ENCODE measurements at places on chromosomes 7 and 10.

GRCh38 chr10:52400562-52400961 is 86.5 kb downstream of the DKK1 start:
- no peak for DNase-seq

DNA sequence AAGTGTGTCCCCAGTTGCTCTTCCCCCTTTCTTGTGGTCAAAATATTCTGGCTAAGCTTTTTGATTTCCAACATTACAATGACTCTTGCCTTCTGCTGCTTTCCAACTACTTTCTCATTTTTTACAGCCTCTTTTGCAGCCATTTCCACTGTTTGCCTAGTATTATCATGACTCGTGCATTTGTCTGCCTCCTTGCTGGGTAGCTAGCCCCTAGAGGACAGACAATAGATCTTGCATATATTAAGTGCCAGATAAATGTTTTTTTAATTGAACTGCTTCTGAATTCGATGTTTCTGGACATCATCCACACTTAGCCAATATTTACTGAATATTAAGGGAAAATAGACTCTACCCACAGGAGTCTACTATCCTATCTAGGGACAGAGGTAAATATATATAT is 124.5 kb downstream of the POU6F2 start:
- no peak for DNase-seq

DNA sequence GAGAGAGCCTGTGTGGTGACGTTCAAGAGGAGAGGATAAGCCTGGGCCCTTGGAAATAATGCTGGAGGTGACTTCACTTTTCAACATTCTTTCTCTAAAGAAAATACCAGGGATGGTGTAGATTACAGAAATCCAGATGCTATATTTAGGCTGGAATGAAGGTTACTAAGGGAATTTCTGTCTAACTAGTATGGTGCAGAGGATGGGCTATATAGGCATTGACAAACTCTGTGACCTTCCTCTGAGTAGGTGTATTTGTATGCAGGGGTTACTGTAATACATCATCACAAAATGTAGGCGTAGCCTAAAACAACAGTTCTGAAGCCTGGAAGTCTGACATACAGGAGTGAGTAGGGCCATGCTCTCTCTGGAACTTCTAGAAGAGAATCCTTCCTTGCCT is 155.3 kb upstream of the INHBA start:
- DNase-seq = no peak

- no peak for DNase-seq
These were observed 40.2 kb upstream of the ATP6V0A4 start for GRCh38 chr7:138838166-138838565.

GRCh38 chr10:4294996-4295792 is 510.2 kb upstream of the KLF6 start:
- DNase-seq = no peak

DNA sequence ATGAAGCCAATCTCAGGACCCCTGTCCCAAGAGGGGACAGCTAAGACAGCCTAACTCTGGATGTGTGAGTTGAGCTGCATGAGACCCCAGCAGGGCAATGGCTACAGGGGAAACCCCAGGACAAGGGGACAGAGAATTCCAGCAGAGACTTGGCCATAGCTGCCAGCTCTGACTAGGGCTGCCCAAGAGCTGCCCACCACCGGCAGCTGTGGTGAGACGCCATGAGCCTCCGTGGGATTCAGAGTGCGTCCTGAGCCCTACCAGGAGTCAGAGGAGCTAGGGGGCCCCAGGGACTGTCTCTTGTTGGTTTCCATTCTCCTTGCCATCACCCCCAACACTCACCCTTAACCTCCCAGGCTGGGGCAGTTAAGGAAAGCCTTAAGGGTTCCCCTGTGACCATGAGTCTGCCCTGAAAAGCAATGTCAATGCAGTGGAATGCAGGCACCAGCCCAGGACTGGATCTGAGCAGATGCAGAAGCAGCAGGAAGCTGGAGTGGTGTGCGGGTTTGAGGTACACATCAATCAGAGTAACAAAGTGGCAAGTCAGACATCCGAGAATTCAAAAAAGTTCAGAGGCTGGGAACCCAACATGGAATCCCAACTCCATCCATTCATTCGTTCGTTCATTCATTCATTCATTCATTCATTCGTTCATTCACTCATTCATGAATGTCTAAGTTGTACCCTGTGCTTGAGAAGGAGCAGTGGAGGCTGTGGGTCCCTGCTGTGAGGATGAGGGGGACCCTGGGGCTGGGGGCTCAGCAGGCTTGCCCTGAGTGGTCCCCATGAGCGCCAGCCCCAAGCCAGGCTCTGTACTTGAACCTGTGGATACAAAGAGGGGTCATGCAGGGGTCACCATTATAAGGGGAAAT is 52.9 kb downstream of the C10orf120 start:
- no peak for DNase-seq

DNA sequence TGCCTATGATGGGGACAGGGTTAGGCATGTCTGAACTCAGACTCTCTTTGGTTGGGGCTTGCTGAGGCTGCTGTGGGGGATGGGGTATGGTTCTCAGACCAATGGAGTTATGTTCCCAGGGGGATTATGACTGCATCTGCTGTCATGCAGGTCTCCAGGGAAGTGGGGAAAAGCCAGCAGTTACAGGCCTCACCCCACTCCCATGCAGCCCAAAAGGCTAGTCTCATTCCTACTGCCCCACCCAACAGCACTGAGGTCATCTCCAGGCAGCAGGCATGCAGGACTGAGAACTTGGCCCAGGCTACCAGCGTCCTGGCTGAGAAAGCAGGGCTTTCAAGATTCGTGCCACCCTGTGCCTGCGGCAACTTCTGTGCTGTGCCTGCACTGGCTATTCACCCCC is 373.3 kb downstream of the HTR7 start:
- no peak for DNase-seq

All from NCI-H1694 (cell line).